ENCODE measurements at places on chromosomes 6 and 20.

- DNase-seq: no peak
Observed at GRCh38 chr6:164051427-164051826, 636.9 kb downstream of the QKI start.

DNA sequence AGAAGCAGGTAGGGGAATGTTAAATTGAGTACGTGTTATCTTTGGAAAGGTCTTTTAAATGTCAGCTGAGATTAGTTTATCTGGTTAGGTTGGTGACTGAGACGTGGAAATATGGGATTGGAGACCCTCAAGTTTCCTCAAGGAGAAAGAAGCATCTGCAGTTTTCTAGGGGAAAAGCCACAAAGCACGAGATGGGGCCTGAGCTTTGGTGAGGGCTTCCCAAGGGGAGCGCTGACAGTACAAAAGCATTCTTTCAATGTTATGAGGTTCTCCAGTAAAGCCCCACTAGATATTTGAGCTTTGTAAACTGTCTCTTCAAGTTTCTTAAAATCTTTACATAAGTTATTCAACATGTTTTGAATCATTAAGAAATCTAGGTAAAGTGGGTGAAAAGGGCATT is 19.6 kb upstream of the HS3ST5 start:
- DNase-seq: no peak

GRCh38 chr6:127391094-127391953 is 47.9 kb upstream of the ECHDC1 start:
- no peak for DNase-seq

DNA sequence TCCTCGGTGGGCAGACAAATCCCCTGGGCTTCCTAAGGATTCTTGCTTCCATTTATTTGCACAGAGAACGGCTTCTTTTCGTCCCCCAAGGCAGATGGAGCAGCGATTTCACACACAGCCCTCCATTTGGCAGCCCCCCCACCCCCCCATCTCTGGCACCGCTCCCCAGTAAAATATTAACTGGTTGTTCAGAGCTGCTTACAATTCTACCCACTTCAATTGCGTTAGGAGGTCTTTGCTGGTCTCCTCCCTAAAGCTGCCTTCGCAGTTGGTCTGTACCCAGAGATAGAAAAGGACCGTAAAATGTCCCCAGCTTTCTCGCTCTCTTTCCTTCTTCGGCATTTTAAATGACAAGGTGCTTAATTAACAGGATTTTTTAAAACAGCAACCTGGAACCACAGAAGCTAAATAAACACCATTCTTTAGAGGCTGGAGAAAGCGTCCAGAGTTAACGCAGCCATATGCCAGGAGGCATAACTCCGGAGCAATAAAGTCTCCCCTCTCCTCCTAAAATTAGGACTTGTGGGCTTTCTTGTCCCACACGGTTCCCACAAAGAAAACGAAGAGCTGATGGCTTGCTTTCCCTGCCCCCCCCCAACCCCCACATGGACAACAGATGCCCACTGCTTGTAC is 1.7 kb upstream of the ZMYND8 start:
- no peak for DNase-seq

DNA sequence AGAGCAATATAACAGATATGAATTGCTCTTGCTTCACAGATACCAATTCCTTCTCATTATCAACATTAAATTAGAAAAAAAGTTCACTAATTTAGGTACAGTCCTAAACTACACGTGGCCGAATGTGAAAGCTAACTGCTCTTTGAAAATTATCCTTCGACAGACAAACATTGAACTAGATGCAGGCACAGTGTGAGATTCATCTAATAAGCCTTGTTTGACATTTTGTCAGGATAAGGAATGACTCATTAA is 1.1 kb downstream of the FAM184A start:
- no peak for DNase-seq

DNA sequence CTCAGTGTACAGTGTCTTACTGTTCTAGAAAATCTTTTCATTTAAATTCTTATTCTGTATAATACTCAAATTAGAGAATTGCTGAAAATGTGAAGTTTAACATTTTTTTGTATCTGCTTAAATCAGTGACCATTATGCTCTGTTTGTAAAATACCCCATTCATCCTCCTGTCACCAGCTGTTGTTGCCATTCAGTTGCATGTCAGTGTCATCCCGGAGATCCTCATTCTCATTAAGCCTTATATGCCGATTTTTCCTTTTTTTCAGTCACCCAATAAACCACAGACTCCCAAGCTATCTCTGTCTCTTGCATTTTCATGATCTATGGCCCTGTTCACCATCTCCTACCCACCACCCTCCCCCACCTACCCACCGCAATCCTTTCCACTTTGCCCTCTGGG is 20.4 kb downstream of the GTF2H5 start:
- no peak for DNase-seq

GRCh38 chr20:58192567-58192966 is 35.9 kb downstream of the ANKRD60 start:
- no peak for DNase-seq

GRCh38 chr20:40232756-40233155 is 456.3 kb downstream of the MAFB start:
- DNase-seq: no peak
